Right renal pelvis (tissue), 4 donors: ENCODE measurements at places on chromosomes 6 and 20.

- no peak for DNase-seq
These were observed 8.6 kb upstream of the DEFB110 start for GRCh38 chr6:50030350-50030749.

DNA sequence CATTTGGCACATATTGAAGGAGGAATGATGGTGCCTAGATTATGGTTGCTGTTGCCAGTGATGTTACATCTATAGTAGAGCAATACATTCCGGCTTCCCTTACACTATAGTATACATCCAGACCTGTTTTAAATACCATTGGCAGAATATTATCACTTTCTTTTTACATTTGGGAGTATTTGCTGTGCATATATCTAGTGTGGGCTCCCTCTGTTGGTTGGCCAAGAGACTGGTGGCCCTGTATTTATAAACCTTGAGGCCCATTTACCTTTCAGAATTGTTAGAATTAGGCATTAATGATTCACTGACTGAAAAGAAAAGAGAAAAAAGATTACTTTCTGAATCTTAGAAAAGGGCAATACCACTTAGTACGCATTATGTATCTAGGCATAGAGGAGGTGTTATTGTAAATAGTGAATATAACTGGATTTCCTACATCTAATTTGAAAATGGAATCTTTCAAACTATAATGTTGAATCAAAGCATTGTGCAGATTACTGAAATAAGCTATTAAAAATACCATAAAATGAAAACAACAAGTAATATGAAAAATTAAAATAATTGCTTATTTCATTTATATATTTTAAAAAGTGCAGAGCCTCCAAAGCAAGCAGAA is 628.8 kb upstream of the MAN1A1 start:
- DNase-seq = no peak

DNA sequence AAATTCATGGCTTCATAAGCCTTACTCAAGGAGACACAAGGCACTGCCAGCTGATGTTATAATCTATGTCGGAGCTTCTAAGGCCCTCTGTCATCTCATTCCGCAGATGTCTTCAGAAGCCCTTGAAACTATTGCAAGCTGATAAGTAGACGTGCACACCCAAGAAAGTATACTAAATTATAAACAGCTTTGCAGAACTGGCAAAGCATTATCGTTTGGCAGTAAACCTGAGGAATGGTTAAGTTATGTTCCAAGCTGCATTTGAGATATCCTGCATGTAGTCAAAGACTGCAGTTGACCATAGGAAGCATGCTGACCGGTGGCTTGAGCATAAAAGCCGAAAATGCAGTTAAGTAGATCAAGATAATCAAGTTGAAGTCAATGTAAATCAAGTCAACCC is 425.8 kb upstream of the SOX4 start:
- no peak for DNase-seq

DNA sequence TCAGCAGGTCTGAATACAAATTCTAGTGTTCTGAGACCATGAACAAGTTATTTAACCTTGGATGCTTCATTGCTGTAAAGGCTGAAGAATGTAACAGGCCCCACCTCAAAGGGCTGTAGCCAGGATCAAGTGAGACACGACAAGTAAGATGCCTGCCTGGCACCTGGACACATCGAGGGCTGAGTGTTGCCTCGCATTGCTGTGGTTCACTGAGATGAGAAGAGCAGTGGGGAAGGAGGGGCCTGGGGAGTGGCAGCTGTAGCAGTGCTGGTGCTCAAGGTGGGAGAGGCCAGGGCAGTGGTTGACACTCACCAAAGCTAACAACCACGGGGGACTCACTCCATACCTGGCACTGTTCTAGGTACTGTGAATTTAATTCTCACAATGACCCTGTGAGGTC is 187.8 kb downstream of the KIF16B start:
- no peak for DNase-seq

- no peak for DNase-seq
These were observed 11.8 kb downstream of the FAM110A start for GRCh38 chr20:845226-845868.

GRCh38 chr6:51019806-51020205 is 201.1 kb downstream of the TFAP2B start:
- no peak for DNase-seq
